Activated CD4-positive, alpha-beta memory T cell treated with anti-CD3 and anti-CD28 coated beads, Interleukin-2, amount 10 ng/mL, durations not matched to agents 7 days and 5 days (primary cell): ENCODE measurements at places on chromosomes 6 and 20. TPM values are rescaled to one million over a fixed set of nuclear protein-coding genes. Genes with fewer than 3 reads are reported as not detected.

DNA sequence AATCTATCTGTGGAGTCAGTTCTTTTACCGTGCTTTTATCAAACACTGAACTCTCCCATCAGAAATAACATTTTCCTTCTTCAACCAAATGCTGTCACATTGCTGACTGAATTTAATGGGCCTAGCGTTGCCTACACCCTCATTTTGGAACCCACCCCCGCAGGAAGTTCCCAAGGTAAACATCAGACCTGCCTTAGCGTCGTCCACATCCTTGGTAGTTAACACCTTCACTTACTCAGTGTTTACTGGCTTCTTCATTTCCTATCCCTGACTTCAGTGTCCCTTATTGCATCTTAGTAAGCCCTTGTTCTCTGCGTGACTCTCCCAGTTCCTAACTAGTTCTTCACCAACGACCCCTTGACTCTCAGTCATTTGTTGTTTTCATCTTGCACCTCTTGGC lies 491.4 kb upstream of the SOX4 start:
- H3K36me3 ChIP-seq: no peaks in the 10 kb centered on the region
- H3K4me3 ChIP-seq: no peak overlapping the region
- no peak overlapping the region for H3K27ac ChIP-seq
- peaks cover 14% of the 10 kb centered on the region for H3K4me1 ChIP-seq
- no peaks in the 10 kb centered on the region for H3K27me3 ChIP-seq
- DNase-seq: no peak

- peaks cover 1% of the 10 kb centered on the region for H3K4me1 ChIP-seq
- H3K27ac ChIP-seq: no peak overlapping the region
- peaks cover 26% of the 10 kb centered on the region for H3K27me3 ChIP-seq
- DNase-seq: no peak
- H3K36me3 ChIP-seq: no peaks in the 10 kb centered on the region
Observed at GRCh38 chr6:3905945-3906845, 57.0 kb downstream of the FAM50B start.

GRCh38 chr20:13458860-13459451 lies 179.8 kb downstream of the TASP1 start:
- H3K27ac ChIP-seq: no peak overlapping the region
- no peak for DNase-seq

DNA sequence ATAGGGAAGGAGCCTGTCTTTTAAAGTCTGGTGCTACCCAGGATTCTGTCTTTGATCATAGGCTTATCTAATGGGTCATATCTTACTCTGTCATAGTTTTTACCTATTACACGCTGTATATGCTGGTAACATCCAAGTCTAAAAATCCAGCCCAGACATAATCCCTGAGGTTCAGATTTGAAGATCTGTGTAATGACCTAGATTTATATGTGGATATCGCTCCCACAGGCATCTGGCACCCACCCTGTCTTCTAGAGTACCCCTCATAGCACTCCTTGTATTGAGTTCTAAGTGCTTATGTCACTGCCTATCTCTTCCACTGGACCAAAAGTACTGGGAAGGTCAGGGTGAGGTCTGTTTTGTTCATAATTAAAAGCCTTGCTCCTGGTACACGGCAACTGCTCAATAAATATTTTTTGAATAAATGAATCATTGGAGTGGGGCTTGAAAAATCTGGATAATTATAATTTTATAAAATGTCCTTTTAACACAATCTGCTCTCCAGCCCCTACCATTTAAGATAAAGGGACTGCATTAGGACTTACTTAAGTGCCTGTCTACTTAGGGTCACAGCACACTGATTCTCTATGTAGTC lies 136.4 kb downstream of the FUT9 start:
- no peaks in the 10 kb centered on the region for H3K27me3 ChIP-seq
- no peak overlapping the region for H3K4me3 ChIP-seq
- H3K4me1 ChIP-seq: peaks cover 7% of the 10 kb centered on the region
- DNase-seq: no peak
- H3K36me3 ChIP-seq: no peaks in the 10 kb centered on the region

SLC44A4 gene
- not detected for total RNA-seq

- H3K27me3 ChIP-seq: peaks cover 4% of the 10 kb centered on the region
- no peaks in the 10 kb centered on the region for H3K36me3 ChIP-seq
- H3K4me3 ChIP-seq: no peak overlapping the region
- H3K27ac ChIP-seq: no peak overlapping the region
- no peak for DNase-seq
Observed at GRCh38 chr20:23225407-23226060, 125.1 kb upstream of the NXT1 start.

GRCh38 chr6:139474145-139475108 lies 100.0 kb upstream of the CITED2 start:
- H3K27me3 ChIP-seq: no peaks in the 10 kb centered on the region
- no peaks in the 10 kb centered on the region for H3K36me3 ChIP-seq
- no peak for DNase-seq
- H3K4me1 ChIP-seq: peaks cover 13% of the 10 kb centered on the region

DNA sequence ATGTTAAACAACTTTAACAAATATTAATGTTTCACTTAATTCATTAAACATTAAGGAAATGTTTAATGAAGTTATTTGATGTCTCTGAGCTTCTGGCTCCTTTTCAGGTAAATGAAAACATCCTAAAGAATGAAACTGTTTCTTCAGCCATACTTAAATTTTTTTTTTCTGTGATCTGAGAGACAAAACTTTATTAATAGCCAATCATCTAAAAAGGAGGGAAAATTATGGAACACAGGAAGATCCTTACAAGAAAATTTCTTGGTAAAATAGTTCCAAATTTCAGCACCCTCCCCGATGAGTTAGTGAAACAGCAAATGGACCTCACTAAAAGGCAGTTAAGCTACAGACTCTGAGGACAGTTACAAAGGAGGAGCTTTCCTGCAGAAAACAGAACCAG lies 185.2 kb downstream of the REV3L start:
- no peak overlapping the region for H3K4me3 ChIP-seq
- no peak overlapping the region for H3K27ac ChIP-seq
- no peaks in the 10 kb centered on the region for H3K27me3 ChIP-seq
- peaks cover 36% of the 10 kb centered on the region for H3K36me3 ChIP-seq
- peaks cover 18% of the 10 kb centered on the region for H3K4me1 ChIP-seq

SAPCD1 gene
- total RNA-seq: 14.6 TPM

GRCh38 chr6:132742495-132742894 lies 15.2 kb downstream of the VNN2 start:
- peaks cover 11% of the 10 kb centered on the region for H3K4me1 ChIP-seq
- H3K27me3 ChIP-seq: peaks cover 7% of the 10 kb centered on the region
- no peak overlapping the region for H3K27ac ChIP-seq
- peaks cover 21% of the 10 kb centered on the region for H3K36me3 ChIP-seq
- no peak for DNase-seq
- no peak overlapping the region for H3K4me3 ChIP-seq

DNA sequence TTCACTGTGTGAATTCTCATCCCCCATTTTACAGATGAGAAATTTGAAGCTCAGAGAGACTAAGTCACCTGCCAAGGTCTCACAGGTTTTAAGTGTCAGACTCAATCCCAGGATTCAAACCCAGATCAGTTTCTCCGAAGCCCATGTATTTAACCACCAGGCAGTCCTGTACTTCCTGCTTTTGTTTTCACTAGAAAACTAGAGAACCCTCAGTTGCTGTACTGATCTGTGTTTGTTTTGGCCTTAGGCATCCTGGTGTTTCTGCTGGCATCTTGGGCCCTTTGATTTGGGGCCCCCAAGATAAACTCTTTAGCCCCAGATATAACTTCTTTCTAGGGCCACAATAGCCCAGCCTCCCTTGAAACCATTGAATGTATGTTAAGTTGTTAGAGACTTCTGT lies 36.5 kb downstream of the PPP1R16B start:
- H3K36me3 ChIP-seq: peaks cover 63% of the 10 kb centered on the region
- DNase-seq: no peak
- peaks cover 70% of the 10 kb centered on the region for H3K4me1 ChIP-seq
- H3K27me3 ChIP-seq: no peaks in the 10 kb centered on the region
- H3K4me3 ChIP-seq: peak overlapping the region; percentile 49

DNA sequence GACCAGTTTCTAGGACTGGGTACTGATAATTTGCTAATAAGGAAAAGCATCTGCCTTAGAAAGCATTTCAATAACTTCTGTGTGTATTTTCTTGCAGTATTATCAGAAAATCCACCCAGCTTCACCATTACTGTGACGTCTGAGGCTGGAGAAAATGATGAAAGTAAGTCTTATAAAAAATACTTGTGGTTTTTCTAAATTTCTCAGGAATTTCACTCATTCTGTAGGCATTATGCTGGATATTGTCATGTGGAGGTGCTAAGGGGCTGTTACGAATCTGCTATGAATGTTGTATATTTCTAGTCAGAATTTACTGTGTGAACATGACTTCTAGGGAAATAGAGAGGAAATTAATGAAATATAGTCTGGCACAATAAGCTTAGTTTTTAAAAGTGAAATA lies 8.9 kb downstream of the RWDD1 start:
- no peak for DNase-seq
- peaks cover 16% of the 10 kb centered on the region for H3K4me1 ChIP-seq
- no peak overlapping the region for H3K4me3 ChIP-seq
- H3K36me3 ChIP-seq: peaks cover 38% of the 10 kb centered on the region
- H3K27me3 ChIP-seq: no peaks in the 10 kb centered on the region
- H3K27ac ChIP-seq: no peak overlapping the region

DNA sequence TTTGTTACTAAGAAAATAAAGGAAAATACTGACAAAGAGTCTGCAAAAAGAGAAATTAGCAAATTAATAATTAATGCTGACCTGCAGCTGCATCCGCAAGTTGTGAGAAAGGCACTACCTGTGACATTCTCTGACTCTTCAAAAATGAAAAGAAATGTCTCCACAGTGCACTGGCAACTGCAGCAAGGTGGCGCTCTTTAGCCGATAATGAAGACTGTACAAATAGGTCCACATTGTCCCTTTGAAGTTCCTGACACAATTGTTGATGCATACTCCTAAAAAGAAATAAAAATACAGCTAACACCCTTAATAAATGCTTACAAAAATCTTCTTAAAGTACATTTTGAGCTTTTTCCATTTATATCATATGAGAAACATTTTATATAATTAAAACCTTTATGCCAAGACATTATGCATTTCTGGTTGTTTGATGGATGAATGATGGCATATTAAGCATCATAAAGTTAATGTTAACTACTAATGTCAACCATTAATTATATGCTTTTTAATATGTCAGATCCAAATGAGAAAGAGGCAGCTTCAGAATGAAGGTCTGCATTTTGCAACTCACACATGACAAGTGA lies 96.5 kb downstream of the MMS22L start:
- H3K27me3 ChIP-seq: no peaks in the 10 kb centered on the region
- no peak overlapping the region for H3K27ac ChIP-seq
- H3K36me3 ChIP-seq: no peaks in the 10 kb centered on the region
- H3K4me1 ChIP-seq: no peaks in the 10 kb centered on the region
- DNase-seq: peak; percentile 66

GRCh38 chr6:109036574-109037294 lies 57.9 kb downstream of the SESN1 start:
- H3K4me3 ChIP-seq: no peak overlapping the region
- DNase-seq: no peak
- peaks cover 12% of the 10 kb centered on the region for H3K27me3 ChIP-seq
- no peak overlapping the region for H3K27ac ChIP-seq
- peaks cover 13% of the 10 kb centered on the region for H3K4me1 ChIP-seq

GRCh38 chr6:16295471-16295870 lies 57.1 kb downstream of the GMPR start:
- H3K4me1 ChIP-seq: no peaks in the 10 kb centered on the region
